ENCODE measurements at places on chromosomes 2 and 18.

DNA sequence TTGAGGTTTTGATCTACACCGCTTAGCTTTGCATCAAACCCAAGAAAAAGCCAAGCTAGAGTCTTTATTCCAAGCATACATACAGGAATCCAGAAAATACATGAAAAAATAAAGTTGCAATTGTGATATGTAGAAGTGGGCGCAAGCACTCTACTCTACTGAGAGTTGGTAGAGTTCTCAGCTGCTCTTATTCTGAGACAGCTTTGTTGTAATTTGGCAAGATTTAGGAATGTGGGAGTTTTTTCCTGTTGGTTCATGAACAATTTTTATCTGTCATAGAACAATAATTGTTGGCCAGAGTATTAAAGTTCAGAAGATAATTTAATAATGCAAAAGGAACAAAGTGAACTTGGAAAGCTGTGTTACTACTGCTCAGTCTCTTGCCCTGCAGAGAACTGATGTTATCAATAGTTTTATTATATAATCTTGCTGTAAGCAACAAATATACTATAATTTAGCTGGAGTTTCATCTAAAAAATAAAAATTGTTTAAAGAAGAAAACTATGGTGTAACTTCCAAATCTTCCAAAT is 302.0 kb upstream of the RND3 start:
- no peak for DNase-seq

- DNase-seq, result no peak
These were observed 31.5 kb downstream of the REEP1 start for GRCh38 chr2:86305915-86306254.

GRCh38 chr18:39235118-39235719 is 1669.6 kb upstream of the CELF4 start:
- DNase-seq, result no peak

DNA sequence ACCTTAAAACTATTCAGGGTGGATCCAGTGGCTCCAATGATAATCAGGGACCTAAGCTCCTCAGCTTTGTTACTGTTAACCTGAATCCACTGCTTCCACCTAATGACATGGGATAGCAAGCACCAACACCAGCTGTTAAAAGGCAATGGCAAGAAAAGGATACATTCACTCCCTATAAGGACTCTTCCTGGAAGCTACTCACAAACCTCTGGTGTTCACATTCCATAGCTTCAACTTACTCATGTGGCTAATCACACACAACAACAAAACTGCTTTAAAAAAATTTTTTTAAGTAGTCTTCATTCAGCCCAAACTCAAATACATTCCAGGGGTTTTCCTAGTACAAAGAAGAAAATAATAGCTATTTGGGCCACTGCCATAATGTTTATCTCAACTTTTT is 24.5 kb downstream of the ROCK2 start:
- DNase-seq, result no peak

GRCh38 chr18:52349498-52349897 is 9.5 kb downstream of the DCC start:
- no peak for DNase-seq

DNA sequence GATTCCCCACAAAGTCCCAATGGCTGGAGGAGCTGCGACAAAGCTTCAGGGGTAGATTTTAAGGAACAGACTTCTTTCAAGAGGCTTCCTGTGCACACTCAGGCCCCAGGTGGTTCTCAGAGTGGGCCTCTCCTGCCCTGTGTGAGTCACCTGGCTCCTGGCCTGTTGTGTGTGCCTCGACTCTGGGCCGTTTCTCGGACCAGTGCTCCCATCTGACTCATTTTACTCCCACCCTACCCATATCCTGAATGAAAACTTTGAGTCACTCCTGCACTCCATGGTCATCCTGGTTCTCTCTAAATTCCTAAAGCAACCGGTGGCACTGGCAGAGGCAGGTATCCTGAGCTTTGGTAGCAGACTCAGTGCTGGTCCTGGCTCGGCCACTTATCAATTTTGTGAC is 84.1 kb downstream of the CELF4 start:
- DNase-seq, result no peak

DNA sequence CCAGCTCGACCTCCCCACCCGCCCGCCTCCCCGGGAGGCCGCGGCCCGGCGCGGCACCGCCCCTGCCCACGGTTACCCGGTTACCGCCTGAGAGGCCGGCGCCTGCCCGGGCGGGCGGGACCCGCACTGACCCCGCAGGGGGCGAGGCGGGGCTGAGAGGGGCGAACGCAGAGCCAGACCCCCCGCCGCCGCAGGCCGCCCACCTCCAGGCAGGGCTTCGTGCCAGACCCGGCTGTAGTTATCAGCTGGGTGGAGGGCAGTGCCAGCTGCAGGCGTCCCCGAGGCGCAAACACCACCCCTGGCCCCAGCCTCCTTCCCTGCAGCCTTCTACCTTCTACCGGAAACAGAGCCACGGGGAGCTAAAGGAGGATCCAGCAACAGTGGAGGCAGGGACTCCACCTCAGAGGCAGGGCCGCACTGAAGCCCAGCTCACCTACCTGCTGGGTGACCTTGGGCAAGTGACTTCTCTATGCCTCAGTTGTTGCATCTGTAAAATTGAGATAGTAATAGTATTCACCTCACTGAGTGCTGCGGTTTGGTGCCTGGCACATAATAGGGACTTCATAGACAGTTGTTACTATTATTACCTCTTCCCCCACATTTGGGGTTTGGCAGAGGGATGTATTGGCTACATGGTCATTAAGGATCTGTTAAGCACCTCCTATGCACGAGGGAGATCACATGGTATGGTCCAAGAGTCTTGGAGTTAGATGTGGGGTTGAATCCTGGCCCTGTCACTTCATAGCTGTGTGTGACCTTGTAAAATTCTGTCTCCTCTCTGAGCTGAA is 231.6 kb upstream of the SMAD2 start:
- no peak for DNase-seq

DNA sequence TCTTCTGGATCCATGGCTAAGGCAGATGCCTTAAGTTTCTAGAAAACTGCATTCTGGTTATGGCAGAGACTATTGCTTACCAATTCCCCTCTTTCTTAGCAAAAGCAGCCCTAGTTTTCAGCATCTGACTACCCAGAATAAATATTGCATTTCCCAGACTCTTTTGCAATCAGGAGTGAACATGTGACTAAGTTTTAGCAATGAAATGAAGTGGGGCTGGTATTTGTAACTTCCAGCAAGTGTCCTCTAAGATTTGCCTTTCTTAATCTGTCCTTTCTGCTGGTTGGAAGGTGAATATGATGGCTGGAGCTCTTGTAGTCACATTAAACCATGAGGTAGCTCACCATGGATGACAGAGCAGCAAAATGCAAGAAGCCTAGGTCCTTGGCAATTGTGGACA is 132.9 kb upstream of the PKDCC start:
- no peak for DNase-seq

- DNase-seq, result peak; percentile 57
These were observed 300.1 kb upstream of the TRIB2 start for GRCh38 chr2:12416600-12416999.

DNA sequence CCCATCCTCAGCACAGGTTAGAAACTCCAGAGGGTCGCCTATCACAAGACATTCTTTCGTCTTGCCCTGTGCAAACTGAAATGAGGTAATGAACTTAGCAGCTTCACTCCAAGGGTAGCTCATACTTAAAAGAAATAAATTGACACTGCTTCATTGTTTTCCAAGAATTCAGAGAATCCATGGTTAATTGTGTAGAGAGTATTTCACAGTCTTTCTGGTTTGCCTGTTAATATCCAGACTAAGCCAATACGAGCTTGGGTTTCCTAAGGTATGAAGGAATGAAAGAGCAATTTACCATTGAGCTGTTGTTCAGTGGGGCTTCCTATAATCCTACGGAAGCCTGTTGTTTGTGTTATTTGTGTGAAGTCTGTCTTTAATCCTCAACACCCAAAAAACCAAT is 58.7 kb downstream of the FAM124B start:
- no peak for DNase-seq

DNA sequence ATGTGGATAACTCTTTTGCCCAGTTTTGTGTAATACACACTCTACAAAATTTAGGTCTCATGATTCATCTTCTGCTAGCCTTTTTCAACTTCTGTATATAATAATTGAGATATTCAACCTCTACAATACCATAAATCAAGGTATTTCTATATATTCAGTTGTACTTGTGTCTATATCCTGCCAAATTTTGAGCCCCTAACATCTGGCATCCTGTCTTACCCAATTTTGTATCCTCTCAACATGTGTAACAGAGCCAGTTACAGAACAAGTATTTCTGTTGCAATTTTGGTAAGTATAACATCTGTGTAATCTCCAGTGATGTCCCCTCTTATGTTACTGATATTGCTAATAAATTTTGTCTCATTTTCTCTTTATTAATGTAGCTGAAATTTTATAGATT is 145.8 kb downstream of the TRIB2 start:
- no peak for DNase-seq

GRCh38 chr18:72206814-72207213 is 337.3 kb downstream of the CBLN2 start:
- no peak for DNase-seq

- DNase-seq, result no peak
These were observed 27.3 kb downstream of the MTCL1 start for GRCh38 chr18:8732442-8733360.

- DNase-seq, result no peak
These were observed 136.3 kb upstream of the CAVIN2 start for GRCh38 chr2:191983186-191983585.
